ENCODE measurements at places on chromosomes 6 and 20.

DNA sequence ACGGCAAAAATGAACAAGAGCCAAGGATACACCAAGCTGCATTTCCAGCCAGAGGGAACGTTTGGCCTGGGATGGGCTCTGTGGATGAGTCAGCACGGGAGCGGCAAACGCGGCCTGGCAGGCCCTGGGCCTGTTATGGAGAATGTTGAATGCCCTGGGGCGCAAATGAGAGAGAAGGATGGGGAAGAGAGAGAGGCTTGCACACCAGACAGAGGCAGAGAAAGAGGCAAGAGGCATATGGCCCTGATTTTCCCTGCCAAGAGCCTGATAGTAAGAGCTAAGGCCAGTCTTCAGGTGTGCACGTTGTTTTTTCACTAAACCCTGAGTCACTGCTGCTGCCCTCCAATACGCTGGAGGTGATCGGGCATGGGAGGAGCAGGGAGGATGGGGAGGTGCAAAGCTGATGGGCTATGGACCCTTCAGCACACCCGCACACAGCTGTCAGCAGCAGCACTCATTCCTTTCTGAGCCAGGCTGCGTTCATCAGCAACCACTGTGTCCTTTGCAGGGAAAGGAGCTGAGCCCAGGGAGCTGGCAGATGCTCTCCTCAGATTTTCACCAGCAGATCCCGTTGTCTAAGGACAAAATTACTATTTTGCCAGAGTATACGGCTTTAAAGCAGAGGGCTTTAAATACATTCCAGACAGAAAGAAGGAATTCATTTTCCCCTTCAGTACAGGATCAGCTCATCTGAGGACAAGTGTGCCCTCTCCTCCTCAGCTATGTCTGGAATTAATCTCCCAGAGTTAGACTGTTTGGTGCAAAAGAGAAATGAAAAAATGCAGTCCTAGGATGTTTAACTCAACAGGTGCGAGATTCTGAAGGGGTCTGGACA, 61.7 kb upstream of the SLC22A23 start:
- DNase-seq: no peak

- no peak for DNase-seq
Measured at GRCh38 chr6:169854083-169854725, 102.8 kb downstream of the ERMARD start.

DNA sequence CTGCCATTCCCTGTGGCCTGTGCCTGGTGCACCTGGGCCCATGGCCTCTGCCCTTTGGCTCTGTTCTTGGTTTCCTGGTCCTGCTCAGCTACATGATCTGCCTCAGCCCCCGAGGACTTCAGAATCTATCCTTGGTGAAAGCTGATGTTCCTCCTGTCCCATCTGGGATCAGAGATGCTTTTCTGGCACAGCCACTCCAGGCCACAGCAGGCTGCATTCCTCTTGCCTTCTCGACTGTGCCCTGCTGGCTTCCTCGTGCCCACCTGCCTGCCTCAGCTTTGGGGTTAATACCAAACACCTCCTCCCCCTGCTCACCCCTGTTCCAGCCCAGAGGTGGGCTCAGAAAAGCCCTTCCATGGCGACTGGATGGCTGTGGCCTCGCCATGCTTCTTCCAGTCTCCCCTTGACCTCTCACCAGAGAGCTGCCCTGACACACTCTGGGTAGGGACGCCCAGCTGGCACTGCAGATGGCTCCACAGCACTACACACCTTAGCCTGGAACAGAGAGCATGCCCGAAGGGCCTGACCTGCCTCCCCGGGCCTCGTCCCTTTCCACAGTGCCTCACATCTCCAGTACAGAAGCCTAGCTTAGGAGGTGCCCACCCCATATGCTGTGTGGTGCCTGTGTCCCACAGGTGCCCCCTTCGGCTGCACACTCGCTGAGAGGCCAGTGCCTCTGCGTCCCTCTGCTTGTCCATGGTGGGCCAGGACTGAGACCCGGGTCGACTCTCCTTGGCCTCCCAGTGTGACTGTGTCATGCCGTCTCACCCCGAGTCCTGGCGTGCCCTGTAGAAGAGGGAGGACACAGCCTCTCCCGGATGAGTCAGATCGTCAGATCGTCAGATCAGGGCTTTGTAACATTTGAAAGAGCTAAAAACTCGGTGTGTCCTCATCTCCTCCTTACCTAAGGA, 148.8 kb downstream of the DTNBP1 start:
- no peak for DNase-seq

GRCh38 chr6:39927159-39927558, 7.1 kb downstream of the MOCS1 start:
- no peak for DNase-seq
